ENCODE measurements at places on chromosomes 7 and 10. TPM values are rescaled to one million over a fixed set of nuclear protein-coding genes. Genes with fewer than 3 reads are reported as not detected.

Gene IGFBP1
- total RNA-seq: 0.69 TPM

GRCh38 chr10:89242840-89243568, 8.6 kb downstream of the LIPA start:
- H3K36me3 ChIP-seq: no peaks in the 10 kb centered on the region
- H3K27me3 ChIP-seq: peaks cover 69% of the 10 kb centered on the region
- no peak overlapping the region for H3K27ac ChIP-seq
- DNase-seq: no peak

- H3K36me3 ChIP-seq: no peaks in the 10 kb centered on the region
- DNase-seq: no peak
- H3K27ac ChIP-seq: no peak overlapping the region
- no peaks in the 10 kb centered on the region for H3K27me3 ChIP-seq
- no peak overlapping the region for H3K4me3 ChIP-seq
Observed at GRCh38 chr7:84666651-84667050, 472.1 kb upstream of the SEMA3A start.

DNA sequence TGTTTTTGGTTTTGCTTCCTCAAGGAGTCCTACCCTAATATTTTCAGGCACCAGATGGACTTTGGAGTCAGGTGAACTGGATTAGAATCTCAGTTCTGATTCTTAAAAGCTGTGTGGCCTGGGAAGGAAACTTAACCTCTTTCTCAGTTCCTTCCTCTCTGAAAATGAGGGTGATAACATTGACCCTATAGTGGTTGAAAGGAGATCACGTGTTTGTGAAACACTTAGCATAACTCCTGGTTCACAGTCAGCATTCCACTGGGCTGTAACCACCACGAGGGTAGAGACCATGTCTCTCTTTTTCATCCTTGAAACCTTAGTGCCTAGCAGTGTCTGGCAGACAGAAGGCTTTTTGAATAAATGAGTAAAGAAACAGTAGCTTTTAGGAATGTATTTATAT, 16.7 kb downstream of the LSMEM1 start:
- H3K27ac ChIP-seq: no peak overlapping the region
- H3K36me3 ChIP-seq: no peaks in the 10 kb centered on the region
- no peak for DNase-seq
- peaks cover 9% of the 10 kb centered on the region for H3K4me1 ChIP-seq
- no peaks in the 10 kb centered on the region for H3K27me3 ChIP-seq

Gene STMP1
- total RNA-seq: 26.4 TPM

DNA sequence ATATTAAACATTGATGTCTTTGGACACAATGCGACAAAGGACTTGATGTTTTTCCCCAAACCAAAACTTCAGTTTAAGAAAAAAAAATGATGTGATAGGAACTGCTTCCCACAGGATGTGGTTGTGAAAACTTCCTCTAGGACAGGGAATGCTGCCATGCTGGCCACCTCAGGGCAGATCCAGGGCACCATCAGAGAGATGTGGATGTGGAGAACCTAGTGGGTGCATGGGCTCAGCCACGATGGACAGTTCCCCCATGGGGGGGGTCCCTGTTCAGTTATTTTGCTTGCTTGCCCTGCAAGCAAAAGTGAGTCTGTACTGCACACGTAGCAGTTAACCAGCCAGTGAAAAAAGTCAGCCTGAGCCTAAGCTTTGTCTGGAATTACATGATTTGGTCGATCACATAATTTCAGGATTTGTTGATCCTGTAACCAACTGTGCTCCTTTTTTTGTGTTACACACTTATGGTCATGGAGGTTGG, 36.3 kb downstream of the LAMB4 start:
- DNase-seq: no peak
- no peaks in the 10 kb centered on the region for H3K27me3 ChIP-seq
- H3K36me3 ChIP-seq: no peaks in the 10 kb centered on the region
- H3K4me1 ChIP-seq: no peaks in the 10 kb centered on the region

Gene STAG3
- total RNA-seq: 1.2 TPM

Gene TCAF2
- total RNA-seq: 0.03 TPM

GRCh38 chr7:116502201-116503096, 2.9 kb downstream of the CAV2 start:
- peaks cover 16% of the 10 kb centered on the region for H3K4me1 ChIP-seq
- no peak for DNase-seq
- H3K4me3 ChIP-seq: no peak overlapping the region
- peaks cover 47% of the 10 kb centered on the region for H3K27me3 ChIP-seq
- no peak overlapping the region for H3K27ac ChIP-seq

DNA sequence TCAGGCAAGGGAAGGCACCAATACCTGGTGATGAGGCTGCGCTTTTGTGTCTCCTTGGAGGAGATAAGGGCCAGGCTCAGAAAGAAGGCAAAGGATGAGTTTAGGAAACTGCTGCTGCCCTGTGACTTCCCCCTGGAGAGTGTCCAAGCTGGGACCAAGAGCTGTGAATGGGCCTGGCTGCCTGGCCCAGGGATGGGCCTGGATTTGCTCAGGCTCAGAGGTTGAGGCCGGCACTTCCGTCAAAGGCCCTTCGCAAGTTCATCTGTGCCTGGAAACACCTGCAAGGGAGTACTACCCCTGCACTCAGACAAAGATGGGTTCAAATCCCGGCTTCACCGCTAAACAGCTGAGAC, 50.5 kb upstream of the NANOS1 start:
- H3K27me3 ChIP-seq: no peaks in the 10 kb centered on the region
- no peak overlapping the region for H3K4me3 ChIP-seq
- no peak for DNase-seq

DNA sequence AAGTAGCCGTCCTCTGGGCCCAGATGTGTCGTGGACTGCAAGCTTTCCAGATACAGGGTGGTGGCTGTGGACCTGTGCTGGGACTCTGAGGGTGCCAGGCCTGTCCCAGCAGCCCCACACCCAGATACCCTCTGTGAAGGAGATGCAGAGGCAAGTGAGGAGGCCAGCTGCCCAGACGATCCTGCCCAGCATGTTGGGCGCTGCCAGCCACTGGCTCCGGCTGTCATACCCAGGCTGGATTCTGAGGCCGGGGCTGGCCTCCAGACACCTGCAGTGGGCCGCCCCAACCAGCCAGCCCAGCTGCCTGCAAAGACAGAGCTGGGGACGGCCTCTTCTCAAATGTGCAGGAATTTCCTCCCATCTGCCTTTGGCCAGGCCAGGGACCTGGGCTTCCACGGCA, 39.1 kb upstream of the EBF3 start:
- H3K36me3 ChIP-seq: no peaks in the 10 kb centered on the region
- no peak overlapping the region for H3K27ac ChIP-seq
- no peak overlapping the region for H3K4me3 ChIP-seq
- DNase-seq: no peak
- peaks cover 7% of the 10 kb centered on the region for H3K27me3 ChIP-seq

Gene MOGAT3
- total RNA-seq: not detected

- H3K36me3 ChIP-seq: no peaks in the 10 kb centered on the region
- no peak overlapping the region for H3K4me3 ChIP-seq
- H3K27ac ChIP-seq: no peak overlapping the region
- H3K4me1 ChIP-seq: no peaks in the 10 kb centered on the region
- no peaks in the 10 kb centered on the region for H3K27me3 ChIP-seq
Observed at GRCh38 chr7:106773228-106773627, 91.9 kb upstream of the PIK3CG start.

GRCh38 chr10:62812672-62813439, 3.3 kb downstream of the EGR2 start:
- H3K4me3 ChIP-seq: no peak overlapping the region
- H3K4me1 ChIP-seq: peaks cover 19% of the 10 kb centered on the region
- no peak for DNase-seq
- no peak overlapping the region for H3K27ac ChIP-seq

GRCh38 chr7:50766106-50766848, 16.4 kb downstream of the GRB10 start:
- no peaks in the 10 kb centered on the region for H3K27me3 ChIP-seq
- DNase-seq: no peak
- H3K36me3 ChIP-seq: no peaks in the 10 kb centered on the region
- peaks cover 12% of the 10 kb centered on the region for H3K4me1 ChIP-seq

DNA sequence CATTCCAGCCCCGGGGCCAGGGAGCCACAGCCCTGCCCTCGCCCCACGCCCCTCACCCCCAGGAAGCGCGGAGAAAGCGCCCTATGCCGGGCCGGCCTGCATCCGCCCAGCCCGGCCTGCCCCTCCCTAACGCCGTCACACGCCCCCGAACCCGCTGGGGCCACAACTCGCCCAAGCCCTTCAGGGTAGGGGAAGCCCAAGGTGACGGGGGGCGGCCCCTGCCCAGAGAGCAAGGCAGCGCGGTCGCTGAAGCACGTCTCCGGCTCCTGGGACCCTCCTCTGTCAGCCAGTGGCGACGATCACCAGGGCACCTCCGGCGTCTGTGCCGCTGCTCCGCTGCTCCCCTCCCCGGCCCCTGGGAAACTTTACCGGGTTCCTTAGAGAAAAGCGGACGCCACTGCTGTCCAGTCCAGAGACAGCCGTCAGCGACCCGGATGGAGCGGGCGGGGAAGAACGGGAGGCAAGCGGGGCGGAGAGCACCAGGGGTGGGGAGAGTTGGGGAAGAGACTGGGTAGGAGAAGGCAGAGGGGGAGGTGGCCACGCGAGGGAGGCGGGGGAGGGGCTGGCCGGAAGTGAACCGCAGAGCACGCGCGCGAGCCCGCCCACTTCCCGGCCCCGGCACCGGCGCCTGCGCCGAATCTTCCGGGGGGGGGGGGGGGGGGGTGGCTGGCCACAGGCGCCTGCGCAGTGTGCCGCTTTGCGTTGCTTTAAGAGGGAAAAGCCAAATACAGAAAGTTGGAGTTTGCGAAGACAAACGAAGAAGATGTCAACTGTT, at the start of gene HERC4:
Gene HERC4, minus strand, starts transcription at position 509 of the 775 bp plus-strand sequence. CDS start 2,175 bp downstream, outside the sequence.
- peaks cover 30% of the 10 kb centered on the region for H3K4me1 ChIP-seq
- peak within 1 kb of the TSS; percentile 95 for H3K27ac ChIP-seq
- H3K27me3 ChIP-seq: no peaks in the 10 kb centered on the region
- peak; percentile 96 for DNase-seq

- no peak for DNase-seq
- no peak overlapping the region for H3K27ac ChIP-seq
- H3K4me1 ChIP-seq: no peaks in the 10 kb centered on the region
- no peaks in the 10 kb centered on the region for H3K36me3 ChIP-seq
- H3K27me3 ChIP-seq: no peaks in the 10 kb centered on the region
Observed at GRCh38 chr10:72031706-72032105, 56.6 kb downstream of the SPOCK2 start.

DNA sequence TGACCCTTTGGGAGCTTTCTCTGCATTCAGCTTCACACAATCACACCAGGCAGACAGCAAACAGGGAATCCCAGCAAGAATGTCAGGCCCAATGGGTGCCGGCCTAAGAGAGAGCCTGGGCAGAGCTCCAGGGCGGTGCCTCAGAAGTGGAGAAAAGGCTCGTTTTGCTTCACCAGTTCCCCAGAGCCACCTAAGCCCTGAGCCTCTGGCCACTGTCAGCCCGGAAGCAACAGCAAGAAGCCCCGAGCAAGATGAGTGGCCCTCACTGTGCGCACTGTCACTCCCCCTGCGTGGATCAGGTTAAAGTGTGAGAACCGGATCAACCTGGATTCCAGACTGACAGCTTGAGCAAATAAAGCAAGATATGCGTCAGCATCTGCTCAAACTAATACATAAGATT, 14.7 kb downstream of the CNPY1 start:
- H3K27me3 ChIP-seq: peaks cover 100% of the 10 kb centered on the region
- no peaks in the 10 kb centered on the region for H3K36me3 ChIP-seq
- no peak overlapping the region for H3K4me3 ChIP-seq
- H3K27ac ChIP-seq: no peak overlapping the region
- peaks cover 27% of the 10 kb centered on the region for H3K4me1 ChIP-seq
- DNase-seq: peak; percentile 74

- no peak overlapping the region for H3K4me3 ChIP-seq
- H3K27me3 ChIP-seq: no peaks in the 10 kb centered on the region
- H3K27ac ChIP-seq: no peak overlapping the region
- DNase-seq: no peak
- peaks cover 18% of the 10 kb centered on the region for H3K4me1 ChIP-seq
Observed at GRCh38 chr10:74011017-74011416, 13.1 kb downstream of the VCL start.

DNA sequence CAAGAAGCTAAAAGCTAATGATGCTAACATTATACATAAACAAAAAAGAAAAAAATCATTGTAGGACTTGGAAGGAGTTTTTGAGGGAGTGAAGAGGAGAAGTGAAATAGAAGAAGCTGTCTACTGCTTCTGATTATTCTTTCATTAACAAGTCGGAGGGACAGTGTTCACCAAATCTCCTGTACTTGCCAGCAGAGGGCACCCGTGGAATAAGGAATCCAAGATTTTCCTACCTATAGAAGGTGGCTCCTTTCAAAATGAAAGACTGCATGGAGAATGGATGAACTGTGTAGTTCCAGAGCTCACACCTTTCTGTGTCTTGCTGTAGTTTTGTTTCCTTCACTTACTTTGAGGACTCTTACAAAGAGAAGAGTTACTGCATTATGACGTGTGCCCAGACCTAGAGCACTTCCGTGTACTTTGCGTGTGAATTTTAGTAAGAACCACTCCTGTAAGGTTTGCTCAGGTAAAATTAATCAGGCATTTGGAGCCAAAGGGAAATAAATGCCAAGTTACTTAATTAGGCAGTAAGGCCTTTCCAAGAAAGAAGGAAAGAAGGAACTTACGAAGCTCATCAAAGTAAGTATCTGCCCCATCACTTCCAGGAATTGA, 145.1 kb downstream of the SEMA3D start:
- no peaks in the 10 kb centered on the region for H3K27me3 ChIP-seq
- no peak overlapping the region for H3K4me3 ChIP-seq
- peak; percentile 78 for DNase-seq
- no peaks in the 10 kb centered on the region for H3K36me3 ChIP-seq
- H3K4me1 ChIP-seq: peaks cover 5% of the 10 kb centered on the region

DNA sequence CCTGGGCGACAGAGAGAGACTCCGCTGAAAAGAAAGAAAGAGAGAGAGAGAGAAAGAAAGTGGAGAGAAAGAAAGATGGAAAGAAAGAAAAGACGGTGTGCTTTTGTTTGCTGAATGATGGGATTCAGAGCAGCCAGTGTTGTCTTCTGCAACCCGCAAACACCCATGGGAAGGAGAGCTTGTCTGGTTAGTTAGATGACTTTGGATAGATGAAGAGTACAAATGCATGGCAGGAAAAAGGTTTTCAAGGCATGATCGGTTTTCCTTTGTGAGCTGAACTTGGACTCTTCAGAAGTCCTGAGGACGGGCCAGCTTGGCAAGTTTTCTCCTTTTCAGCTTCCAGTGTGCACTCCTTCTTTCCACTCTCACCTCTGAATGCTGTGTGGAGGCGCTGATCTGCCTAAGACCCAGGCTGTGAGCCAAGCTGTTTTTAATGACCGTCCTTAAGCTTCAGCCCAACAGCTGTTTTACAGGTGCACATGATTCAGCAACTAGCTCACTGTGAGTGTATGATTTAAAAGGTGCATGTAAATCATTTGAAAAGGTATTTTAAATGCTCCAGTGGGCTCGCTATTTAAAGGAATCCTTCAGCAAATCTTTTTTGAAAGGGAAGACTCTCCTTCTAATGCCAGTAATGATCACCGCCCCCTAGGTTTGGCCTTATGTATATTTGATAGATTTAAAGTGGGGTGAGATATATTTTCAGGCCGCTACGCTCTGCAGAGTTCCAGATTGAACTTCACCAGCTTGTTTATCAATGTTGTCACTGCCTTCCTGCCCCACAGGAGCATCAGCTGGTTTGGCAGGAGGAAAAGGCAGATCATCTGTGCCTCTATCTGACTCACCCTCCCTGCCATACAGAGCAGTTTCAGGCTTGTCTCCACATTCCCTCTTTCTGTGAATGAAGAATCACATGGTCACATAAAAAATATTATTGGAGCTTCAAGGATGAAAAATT, 115.0 kb downstream of the PLXDC2 start:
- H3K27ac ChIP-seq: no peak overlapping the region
- H3K36me3 ChIP-seq: no peaks in the 10 kb centered on the region
- H3K27me3 ChIP-seq: no peaks in the 10 kb centered on the region
- no peak for DNase-seq
- H3K4me3 ChIP-seq: no peak overlapping the region

Gene GPAM
- total RNA-seq: 14.8 TPM

Gene GPC2
- total RNA-seq: 61.0 TPM

Gene FAM25G
- not detected for total RNA-seq

GRCh38 chr10:241966-242643, 106.8 kb downstream of the ZMYND11 start:
- no peaks in the 10 kb centered on the region for H3K4me1 ChIP-seq
- H3K27me3 ChIP-seq: no peaks in the 10 kb centered on the region
- no peak overlapping the region for H3K4me3 ChIP-seq

Gene NKX1-2
- not detected for total RNA-seq

All from neural progenitor cell (in vitro differentiated cells).